Hematopoietic multipotent progenitor cell treated with erythropoietin and hydrocortisone succinate and interleukin-3 and kit ligand, for 17 days (in vitro differentiated cells): ENCODE measurements at places on chromosomes 7 and 10.

GRCh38 chr7:117402109-117402508 lies 25.2 kb downstream of the ASZ1 start:
- DNase-seq, result no peak

GRCh38 chr7:132352800-132353199 lies 223.5 kb downstream of the PLXNA4 start:
- DNase-seq, result no peak

GRCh38 chr10:114661212-114661880 lies 3.3 kb upstream of the ABLIM1 start:
- no peak for DNase-seq

GRCh38 chr7:148711191-148712102 lies 12.7 kb downstream of the CUL1 start:
- no peak for DNase-seq

DNA sequence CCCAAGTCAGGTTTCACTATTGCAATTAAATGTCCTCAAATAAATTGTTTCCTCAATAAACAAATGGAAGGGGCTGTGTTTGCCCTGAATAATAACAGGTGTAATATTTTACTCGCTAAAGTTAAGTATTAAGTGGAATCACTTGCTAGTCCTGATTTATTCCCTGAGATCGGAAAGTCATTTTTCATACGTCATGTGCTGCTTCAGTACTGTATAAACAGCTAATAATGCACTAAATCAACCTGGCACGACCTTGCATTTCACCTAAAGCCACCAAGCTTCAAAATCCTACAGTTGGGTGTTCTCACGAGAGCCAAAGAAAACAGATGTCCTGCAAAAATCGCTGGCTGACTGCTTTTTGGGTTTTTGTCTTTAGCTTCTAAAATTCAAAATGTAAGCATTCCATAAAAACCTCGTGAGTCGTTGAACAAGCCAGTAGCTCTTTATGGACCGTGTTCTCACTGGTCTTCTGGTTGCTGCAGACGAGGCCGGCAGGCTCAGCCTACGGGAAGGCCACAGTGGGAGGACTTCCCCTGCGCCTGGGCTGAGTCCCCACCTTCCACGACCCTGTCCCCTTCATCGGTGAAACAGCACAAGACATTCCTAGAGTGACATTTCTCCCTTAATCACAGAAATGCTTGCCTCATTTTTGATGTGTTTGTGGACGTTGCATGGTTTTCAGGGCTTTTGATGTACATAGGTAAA lies 17.9 kb upstream of the MNX1 start:
- no peak for DNase-seq

DNA sequence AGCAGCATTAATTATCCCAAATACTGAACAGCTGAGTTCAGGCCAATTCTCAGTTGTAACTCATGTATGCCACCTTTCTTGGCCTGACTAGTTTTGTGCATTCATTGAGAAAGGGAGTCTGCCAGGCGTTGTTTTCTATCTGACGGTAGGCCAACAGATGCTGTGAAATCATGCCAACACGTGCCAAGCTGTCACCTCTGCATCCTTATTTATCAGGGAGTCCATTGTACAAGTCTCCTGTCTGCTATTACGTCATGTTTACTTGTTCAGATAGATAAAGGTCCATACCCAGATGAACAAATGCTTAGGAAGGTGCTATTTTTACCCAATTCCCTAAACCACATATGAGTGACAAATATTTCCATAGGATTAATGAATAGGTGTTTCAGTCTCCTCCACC lies 127.2 kb upstream of the CDK6 start:
- DNase-seq, result no peak

DNA sequence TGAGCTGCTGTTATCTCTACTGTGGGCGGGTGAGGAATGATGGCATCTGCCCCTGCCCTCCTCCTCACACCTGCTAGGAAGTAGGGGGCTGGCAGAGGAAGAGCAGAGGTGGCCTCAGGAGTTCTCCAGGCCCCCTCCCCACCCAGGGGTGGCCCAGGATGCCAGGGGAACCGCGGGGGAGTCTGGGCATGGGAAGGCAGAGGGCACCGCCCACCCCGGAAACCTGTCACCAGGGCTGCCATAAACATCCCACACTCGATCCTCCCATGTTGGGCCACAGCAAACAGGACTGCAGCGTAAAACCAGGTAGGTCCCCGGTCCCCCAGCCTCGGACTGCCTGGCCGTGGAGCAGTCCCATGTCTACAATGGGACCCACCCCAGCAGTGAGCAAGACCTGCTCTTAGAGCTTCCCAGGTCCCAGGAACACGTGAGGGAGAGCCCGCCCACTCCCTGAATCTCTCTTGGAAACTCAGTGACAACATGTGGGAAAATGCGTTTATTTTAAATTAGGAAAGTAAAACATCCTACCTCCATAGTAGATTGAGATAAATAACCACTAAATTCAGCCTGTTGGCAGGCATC lies 23.4 kb downstream of the EBF3 start:
- no peak for DNase-seq

DNA sequence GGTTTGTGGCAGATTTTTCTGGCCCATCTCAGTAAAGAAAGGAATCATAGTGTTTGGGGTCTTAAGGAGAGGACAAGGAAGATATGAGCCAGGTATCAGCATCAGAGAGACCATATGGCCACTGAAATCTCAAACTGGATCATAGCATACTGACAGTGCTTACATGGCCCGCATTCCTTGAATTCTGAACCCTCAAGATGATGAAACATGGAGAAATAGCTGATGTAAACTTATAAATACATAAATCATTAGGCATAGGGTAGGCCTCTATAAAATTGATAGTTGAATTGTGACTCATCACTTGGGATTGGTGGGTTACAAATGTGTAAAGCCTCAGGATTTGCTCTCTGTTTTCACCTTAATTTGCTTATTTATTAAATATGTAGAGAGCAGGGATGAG lies 688.5 kb downstream of the CNTNAP2 start:
- DNase-seq, result no peak

DNA sequence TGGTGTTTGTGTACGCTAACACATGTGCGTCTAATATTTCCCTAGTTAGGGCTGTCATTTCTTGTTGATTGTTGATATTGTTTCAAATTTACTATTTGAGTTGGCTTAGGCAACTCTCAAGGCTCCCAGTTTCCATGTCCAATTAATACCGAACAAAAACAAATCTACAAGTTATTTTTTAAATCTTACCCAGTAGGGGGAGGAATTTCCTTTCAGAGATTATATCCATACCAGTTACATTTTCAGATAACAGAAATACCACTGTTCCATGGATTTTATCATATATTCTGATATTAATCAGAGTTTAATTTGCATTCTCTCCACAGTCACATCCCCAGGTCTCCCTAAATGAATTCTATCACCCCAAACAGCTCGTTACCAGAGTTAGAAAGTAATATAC lies 7.2 kb upstream of the AKR1B10 start:
- no peak for DNase-seq

GRCh38 chr7:8536431-8536830 lies 103.0 kb downstream of the NXPH1 start:
- no peak for DNase-seq

DNA sequence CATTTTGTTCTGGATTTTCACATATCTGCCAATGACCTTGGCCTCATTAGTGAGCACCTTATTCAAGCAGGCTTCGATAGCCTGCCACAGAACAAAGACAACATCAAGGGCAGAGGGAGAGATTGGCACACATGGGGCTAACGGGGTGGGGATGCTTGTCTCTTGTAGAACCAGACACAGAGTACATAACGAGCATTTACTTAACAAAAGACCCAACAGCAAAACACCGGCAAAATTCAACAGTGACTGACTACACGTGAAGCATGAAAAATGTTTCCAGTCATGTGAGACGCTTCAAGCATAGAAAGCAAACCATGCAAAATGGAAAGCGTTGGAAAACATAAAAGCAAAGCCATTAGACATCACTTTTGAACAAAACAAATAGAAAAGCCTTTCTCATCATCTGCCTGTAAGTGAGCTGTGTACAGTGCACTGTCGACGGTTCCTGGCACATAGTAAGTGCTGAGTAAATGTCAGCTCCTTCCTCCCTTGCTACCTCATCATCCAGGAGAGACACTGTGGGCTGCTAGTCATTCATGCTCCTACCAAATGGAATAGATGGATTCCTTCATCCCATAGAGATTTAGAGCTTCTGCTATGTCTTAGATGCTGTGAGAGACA lies 134.4 kb upstream of the AGK start:
- no peak for DNase-seq

DNA sequence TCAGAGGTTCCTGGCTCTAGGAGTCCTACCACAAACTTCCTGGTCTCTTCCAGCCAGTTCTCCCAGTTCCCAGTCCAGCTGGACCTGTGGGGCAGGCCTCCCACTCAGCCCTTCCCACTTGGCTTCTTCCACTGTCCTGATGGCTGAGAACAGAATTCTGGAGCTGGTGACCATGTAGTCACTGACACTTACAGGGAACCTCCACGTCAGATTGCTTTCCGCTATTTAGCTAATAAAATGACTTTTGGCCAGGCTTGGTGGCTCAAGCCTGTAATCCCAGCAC lies 63.5 kb upstream of the ZRANB1 start:
- no peak for DNase-seq

GRCh38 chr7:51139796-51140195 lies 176.8 kb downstream of the COBL start:
- DNase-seq, result no peak

DNA sequence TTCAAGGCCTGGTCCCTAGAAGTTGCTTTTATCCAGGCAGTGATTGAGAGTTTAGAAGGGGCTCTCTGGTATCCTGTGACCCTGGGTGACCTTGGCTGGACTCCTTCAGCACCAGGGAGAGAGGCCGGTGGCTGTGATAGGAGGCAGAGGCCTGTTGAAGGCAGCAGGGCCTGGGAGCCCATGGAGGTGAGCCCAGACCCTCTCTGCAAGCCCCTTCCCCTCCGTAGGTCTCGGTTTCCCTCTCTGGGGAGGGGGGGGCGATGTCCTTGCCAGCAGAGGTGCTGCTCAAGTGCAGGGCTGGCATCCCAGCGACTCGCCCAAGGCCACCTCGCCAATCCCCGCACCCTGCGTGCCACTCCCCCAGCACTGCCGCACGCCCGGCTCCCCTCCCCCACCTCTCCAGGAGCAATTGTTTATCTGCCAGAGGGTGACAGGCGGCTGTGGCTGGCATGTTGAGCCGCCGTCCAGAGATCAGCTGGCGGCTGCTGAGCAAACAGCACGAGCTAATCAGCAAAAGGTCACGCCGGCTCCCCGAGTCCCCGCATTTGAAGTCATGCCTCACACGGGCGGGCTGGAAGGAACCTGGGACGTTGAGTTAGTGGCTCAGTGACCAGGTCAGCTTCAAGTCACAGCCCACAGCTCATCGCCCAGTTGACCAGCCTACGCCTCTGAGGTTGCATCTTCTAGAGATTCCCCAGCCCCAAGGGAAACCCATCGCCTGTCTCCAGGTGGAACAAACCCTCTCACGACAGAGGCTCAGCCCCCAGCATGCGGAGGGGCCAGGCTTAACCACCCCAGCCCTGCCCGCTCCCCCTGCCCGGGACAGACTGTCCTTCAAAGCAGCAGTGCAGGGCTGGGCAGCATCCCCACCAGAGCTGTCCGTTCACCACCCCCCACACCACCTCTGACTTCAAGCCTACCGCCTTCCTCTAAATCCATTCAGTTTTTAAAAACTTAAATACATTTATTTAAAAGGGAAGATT lies 43.7 kb downstream of the ELFN1 start:
- no peak for DNase-seq

DNA sequence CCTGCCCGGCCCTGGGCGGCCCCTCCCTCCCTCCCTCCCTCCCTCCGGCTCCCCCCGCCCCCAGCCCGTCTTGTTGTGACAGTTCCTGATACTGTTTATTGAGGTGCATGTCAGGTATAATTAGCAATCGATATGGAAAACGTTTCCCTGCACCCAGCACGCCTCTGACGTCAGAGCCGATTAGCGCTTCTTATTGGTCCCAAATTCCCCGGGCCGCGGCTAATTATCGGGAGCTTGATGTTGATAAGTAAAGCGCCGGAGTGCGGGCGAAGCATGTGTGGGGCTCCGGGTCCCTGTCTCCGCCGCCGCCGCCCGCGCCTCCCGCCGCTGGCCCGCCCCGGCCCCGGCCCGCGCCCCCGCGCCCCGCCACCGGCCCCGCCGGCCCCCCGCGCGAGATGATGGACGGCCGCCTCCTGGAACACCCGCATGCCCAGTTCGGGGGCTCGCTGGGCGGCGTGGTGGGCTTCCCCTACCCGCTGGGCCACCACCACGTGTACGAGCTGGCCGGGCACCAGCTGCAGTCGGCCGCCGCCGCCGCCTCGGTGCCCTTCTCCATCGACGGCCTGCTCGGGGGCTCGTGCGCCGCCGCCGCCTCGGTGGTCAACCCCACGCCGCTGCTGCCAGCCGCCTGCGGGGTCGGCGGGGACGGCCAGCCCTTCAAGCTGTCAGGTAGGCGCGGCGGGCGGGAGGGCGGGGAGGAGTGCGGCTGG lies at the start of gene UNCX:
UNCX (plus strand) TSS at position 250 of the 710 bp plus-strand sequence; CDS start at position 396, 146 bp downstream.
- no peak for DNase-seq

GRCh38 chr10:14543046-14543903 lies 212.6 kb upstream of the FRMD4A start:
- DNase-seq, result no peak

DNA sequence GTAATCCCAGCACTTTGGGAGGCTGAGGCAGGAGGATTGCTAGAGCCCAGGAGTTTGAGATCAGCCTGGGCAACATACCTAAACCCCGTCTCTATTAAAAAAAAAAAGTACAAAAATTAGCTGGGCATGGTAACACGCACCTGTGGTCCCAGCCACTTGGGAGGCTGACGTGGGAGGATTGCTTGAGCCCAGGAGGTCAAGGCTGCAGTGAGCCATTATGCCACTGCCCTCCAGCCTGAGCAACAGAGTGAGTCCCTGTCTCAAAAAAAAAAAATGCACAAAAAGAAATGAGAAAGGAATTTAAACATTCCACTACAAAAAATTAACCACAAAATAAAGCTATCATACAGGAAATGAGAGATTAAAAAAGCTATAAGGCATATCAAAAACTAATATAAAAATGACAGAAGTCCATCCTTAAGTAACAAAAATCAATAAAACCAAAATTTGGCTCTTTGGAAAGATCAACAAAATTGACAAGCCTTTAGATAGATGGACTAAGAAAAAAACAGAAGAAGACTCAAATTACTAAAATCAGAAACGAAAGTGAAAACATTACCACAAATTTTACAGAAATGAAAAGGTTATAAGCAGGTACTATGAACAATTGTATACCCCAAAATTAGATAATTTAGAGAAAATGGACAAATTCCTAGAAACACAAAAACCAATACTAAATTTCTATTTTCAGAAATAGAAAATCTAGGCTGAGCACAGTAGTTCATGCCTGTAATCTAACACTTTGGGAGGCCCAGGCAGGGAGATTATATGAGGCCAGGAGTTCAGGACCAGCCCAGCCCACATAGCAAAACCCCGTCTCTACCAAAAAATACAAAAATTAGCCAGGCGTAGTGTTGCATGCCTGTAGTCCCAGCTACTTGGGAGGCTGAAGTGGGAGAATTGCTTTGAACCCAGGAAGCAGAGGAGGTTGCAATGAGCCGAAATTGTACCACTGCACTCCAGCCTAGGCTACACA lies 42.4 kb upstream of the NANOS1 start:
- no peak for DNase-seq

GRCh38 chr7:137342265-137342664 lies 1.3 kb downstream of the PTN start:
- no peak for DNase-seq
